ENCODE measurements at places on chromosomes 16 and 17.

DNA sequence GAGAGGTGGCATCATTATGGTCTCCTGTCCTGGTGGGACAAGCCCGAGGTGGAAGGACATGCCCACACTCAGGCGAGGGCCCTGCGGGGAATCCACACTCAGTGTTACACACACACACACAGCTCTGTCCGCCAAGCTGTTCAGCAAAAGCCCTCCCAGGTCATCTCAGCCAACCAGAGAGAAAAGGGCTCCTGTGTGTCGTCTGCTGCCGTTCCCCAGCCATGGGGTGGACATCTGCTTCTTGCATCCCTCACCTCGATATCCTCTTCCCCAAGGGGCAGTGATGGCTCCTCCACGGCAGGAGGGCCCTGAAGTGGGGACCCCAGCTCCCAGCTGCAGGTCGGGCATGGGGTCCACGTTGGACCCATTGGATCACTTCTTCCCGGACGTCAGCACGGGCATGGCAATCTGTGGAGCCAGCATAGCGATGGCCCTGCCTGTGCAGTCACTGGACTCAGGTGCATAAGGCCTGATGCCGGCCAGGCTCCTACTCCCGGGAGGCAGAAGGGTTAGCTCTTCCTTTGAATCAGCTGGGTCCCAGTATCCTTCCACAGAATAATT lies 290.1 kb downstream of the C16orf95 start:
- DNase-seq, result no peak

GRCh38 chr16:58346831-58347371 lies 45.4 kb upstream of the GINS3 start:
- DNase-seq, result no peak

DNA sequence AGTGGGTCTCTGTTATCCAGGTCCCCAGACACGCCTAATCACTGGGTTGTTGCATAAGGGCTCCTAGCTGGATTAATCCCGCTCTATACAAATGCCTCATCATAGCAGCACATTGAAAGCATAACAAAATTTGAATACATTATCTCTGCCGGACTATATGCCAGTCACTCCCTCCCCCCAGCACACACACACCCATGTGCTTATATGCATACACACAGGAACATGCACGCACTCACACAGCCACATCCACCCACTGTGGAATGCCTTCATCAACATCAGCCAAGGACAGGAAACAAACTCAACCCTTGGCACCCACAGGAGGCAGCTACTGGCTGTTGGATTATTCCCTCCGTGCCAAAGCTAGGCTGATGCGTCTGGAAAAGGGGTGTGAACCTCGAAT lies 3.5 kb upstream of the CDH13 start:
- peak; percentile 33 for DNase-seq

- peak; percentile 55 for DNase-seq
Measured at GRCh38 chr17:75996665-75997590, 3.7 kb upstream of the CDK3 start.

- DNase-seq, result no peak
Measured at GRCh38 chr17:47262586-47262985, 9.0 kb downstream of the ITGB3 start.

DNA sequence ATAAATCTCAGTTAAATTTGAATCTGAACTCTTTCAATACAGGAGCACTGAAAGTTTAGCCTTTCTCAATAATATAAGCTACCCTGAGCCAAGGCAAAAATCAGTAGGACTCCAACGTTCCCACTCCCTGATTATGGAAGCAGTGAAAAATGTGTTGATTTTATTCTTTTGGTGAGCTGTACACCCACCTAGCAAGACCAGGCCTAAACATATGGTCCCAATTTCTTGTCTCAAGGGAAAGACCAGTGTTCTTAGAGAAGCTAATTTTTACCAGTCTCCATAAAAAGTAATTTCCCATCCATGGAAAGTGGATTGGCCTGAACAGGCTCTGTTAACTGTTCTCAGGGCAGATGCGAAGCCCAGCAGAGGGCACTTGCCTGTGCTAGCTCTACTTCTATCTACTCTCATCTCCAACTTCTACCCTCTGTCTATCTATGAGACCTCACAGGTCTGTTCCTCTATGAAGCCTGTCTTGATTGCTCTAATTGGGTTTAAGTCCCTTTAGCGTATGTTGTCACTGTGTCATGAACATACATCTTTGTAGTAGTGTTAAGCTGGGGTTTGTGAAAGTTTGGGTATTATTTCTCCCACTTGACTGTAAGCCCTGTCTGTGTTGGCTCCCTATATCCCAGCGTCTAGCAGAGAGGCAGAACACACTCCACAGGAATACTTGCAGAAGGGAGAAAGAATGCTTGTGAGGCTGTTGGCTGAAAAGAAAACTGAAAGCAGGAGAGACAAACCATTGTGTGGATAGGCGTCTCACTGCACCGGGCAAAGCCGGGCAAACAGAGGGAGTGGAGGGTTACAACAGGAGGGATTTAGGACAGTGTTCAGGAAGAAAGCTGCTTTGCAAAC lies 167.1 kb upstream of the MAF start:
- DNase-seq, result peak; percentile 20

GRCh38 chr17:4375039-4375748 lies 8.7 kb upstream of the UBE2G1 start:
- DNase-seq, result no peak

GRCh38 chr16:87953308-87954215 lies 2.3 kb downstream of the BANP start:
- no peak for DNase-seq

- DNase-seq, result no peak
Measured at GRCh38 chr16:82242201-82242600, 72.2 kb upstream of the MPHOSPH6 start.

GRCh38 chr16:24986512-24987303 lies 28.5 kb downstream of the ARHGAP17 start:
- DNase-seq, result peak; percentile 98

All from fibroblast of the aortic adventitia (primary cell).